HT-29 (cell line): ENCODE measurements at places on chromosomes 13 and 19.

GRCh38 chr19:53394522-53394973 lies 401 bp upstream of the ZNF765 start:
- no peak for DNase-seq

DNA sequence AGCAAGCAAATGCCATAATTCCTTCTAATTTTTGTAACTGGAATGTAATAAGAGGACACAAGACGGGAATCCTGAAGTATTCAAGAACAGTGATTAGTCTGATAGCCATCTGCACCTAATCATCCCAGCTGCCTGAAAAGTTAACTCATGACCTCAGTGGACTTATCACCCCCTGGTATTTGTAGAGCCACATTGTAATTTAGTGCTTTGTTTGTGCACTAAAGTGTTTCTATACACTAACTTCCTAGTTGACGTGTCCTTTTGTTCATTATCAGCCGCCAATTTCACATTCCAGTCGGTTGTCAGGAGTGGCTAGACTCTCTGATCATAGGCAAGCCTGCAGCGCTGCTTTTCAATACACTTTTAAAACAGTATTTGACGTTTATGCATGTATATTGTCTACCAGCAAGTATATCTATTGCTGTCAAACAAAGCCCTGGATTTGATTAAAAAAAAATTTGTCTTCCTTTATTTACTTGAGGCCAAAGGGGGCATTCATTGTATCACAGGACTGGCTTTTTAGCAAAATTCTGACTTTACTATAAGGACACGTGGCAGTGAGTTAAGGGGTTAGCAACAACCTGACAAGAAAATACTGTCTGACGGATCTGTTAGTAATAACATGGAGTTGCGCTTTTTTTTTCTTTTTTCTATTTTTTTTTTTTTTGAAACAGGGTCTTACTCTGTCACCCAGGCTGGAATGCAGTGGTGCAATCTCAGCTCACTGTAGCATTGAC lies 10.4 kb upstream of the SOX21 start:
- DNase-seq = no peak

DNA sequence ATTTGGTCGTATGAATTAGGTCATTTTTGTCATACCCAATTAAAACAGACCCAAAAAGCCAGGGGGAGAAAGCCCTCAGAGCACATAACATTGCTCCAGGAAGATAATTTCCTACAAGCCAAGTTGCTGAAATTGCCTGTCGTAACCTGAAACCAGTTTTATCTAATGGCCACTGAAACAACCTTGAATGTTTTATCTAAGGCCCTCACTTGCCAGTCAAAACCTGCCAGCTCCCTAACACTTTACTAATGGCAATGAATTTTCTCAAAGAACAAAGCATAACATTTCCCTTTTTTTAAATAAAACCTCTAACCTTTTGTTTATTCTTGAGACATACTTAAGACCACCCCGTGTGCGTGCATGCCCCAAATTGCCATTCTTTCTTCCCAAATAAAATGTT lies 496.2 kb upstream of the KLHL1 start:
- DNase-seq = no peak

GRCh38 chr13:29498426-29499040 lies 97.0 kb downstream of the SLC7A1 start:
- DNase-seq = no peak

DNA sequence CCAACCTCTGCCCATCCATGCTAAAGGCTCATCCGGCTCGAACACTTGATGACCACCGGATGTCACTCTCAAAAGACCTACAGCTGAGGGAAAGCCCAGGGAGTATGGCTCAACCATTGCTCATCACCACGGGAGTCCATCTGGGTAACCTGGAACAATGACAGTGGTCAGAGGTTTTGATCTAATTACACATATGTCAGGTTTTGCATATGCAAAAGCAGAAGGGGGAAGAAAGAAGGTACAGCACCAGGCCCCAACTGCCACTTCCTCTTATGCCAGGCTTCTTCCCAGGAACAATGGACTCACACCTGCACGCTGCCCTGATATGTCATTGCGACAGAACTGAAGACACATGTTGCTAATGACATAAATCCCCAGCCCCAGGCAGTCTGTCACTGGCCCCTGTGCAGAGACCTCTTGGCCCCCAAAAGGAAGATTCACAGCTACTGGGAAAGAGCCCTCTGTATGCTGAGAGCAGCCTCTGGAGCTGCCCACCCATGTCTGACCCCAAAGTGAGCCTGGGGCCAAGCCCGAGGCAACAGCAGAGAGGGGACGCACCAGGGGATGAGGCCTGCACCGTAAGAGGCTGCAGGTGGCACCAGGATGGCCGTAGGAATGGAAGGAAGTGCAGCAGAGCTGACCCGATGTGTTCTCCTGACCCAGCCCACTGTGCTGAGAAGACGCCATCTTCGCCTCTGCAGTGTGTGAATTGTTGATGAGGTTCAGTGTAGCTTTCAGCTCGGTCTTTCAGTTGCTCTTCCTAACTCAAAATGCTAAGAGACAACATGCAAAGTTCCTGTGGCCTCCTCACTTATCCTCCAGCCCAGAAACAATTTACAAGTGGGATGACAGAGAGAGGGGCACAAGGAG lies 26.3 kb downstream of the EPS15L1 start:
- no peak for DNase-seq

- peak; percentile 9 for DNase-seq
Measured at GRCh38 chr19:28980236-28980868, 232.6 kb downstream of the UQCRFS1 start.

DNA sequence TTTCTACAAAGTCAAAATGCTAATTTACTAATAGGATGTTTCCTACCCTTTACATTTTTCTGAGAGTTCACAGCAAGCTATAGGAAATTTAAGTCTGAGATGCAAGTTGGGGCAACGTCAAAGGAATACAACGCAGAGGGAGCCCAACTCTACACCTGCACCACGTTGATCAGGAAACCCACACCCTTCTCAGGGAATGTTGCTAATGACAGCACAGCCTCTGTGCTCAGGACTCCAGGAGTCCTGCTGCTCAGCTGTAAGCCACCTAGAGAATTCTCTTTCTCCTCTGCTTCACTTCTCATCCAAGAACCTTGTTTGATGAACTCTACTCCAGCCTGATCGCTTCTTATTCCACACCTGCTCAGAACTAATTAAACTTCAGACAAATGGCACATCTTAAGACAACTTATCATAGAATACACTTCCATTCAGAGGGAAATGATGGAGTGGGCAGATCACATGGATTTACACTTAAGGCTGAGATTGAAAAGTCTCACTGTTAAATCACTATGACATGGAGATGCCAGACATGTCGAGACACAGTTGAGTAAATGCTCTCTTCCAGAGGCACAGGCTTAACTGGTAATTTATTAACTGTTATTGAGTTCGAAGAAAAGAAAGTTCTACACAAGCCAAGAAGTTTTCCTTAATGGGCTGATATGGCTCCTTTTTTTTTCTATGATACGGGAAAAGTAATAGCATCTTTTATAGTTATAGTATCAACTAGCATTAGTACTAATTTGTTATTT lies 811.6 kb upstream of the ARGLU1 start:
- no peak for DNase-seq

- no peak for DNase-seq
Measured at GRCh38 chr19:35140207-35140961, 1.8 kb downstream of the FXYD1 start.

- DNase-seq = no peak
Measured at GRCh38 chr13:30545320-30545719, 72.4 kb upstream of the USPL1 start.

DNA sequence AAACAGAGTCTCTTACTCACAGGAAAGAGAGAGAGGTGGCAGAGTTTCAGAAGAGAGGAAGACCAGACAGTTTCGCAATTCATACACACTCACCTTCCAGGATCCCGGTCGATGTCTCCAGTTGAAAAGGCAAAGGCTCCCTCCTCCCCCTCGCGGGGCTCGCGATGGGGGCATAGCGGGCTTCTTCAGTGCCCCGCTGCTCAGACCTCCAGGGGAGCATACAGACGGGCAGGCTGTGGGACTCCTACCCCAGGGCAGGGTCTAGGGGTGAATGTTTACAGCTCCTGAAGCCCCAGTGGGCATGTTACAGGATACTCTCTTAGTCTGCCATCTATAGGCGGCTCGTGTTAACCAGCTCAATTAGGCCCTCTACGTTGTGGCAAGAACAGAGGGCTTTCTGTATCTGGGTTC lies 139.2 kb downstream of the SLITRK5 start:
- no peak for DNase-seq

GRCh38 chr13:98768522-98768921 lies 16.1 kb upstream of the SLC15A1 start:
- DNase-seq = no peak

DNA sequence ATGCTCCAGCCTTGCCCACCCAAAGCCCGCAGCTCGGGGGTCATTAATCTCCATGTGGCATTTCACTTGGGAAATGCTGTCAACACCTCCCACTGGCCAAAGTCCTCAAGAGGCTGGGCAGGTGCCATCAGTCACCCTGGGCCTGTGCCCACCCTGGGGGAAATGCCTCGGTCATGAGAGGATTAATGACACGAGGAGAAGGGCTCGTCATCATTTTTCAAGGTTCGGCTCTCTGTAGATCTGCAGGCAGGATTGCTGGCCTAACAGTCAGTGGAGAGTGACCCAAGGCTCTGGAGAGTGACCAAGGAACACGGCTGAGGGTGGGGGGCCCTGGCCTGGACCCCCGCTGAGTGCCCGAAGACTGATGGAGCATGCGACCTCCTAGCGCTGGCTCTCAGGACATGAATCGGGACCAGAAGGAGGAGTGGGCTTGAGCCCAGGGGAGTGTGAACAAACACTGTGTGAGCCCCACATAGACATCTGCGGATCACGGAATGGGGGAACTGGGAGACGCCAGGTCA lies 15.2 kb upstream of the KCTD15 start:
- DNase-seq = no peak
